ENCODE measurements at places on chromosomes 13 and 19.
A peak's percentile ranks its signal among the peaks of the same experiment; 100 is the strongest.

GRCh38 chr19:29858000-29858596 lies 46.3 kb downstream of the CCNE1 start:
- DNase-seq: peak; percentile 68

GRCh38 chr13:30142486-30143211 lies 164.7 kb downstream of the KATNAL1 start:
- DNase-seq: no peak

DNA sequence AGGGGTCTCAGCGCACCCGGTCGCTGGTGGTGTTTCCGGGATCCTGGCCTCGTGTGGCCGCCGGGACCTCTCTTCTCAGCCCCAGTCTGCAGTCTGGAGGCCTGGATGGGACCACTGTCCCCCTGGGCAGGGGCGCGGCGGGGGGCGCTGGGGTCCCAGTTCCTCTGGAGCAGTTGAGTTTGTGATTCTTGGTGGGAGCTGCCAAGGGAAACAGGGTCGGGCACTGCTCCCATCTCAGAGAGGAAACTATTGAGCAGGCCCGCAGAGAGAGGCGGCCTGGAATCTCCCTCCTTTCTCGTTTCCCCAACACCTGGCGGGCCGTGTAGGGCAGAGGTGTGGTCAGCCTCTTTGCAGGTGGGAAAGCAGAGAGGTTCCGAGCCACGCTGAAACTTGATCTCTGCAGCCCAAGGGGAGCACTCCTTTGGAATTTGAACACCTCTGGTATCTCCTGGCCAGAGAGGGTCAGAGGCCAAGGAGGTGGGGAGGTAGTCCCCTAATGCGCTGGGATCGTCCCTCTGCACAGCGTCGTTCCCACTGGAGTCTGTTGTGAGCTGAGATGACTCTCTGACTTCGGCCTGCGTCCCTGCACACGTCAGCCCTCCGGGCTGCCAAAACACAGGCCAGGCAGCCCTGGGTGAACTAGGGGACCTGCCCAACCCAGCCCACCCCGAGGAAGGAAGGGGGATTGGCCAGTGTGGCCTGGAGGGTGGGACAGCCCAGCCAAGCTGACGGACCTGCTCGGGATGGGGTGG lies 741 bp downstream of the PLEKHF1 start:
- DNase-seq: no peak

DNA sequence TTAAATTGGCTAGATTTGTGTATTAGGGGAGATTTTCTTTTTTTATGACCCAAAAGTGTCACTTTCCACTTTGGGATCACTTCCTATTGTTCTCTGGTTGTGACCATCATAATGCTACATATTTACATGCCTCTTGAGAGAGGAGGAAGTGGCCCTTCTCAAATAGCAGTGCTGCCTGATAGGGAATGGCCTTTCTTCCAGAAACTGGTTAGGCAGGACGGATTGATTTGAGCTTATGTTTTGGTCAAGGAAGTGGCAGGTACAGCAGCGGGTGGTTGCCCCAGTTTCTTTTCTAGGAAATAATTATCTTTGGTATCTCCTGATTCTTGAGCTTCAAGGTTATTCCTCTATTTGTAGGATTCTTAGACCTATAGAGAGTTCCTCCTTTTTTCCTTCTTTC lies 21.9 kb upstream of the WTIP start:
- no peak for DNase-seq

DNA sequence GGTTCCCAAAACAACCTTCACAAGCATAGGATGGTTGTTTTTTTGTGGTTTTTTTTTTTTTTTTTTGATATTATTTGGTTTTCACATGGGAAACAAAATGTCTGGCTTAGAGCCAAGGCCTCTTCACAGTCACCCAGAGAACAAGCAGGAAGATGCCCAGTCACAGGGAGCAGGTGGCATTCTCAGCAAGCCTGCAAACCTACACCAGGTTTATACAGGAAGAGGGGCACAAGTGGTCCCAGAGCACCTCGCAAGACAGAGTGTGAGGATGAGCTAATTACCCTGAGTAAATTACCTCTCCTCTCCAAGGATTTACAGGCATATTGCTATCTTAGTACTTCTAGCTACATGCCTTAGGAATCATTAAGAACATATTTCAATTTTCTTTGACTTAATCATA lies 1375.6 kb downstream of the EFNB2 start:
- no peak for DNase-seq

DNA sequence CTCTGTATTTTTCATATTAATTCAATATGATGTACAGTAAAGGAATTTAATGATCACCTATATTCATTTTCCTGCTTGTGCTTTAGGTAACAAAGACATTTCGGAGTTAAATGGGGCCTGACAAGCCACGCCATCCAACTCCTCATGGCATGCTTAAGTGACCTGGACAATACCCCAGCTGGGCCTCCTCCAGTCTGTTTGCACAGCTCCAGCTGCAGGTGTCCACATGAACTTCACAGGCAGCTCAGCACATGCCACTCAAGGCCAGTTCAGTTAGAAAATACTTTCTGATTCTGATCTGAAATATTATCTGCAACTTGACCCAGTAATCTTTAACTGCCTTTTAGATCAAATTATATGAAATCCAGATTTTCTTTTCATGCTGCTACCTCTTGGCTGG lies 89.6 kb upstream of the SLC15A1 start:
- DNase-seq: no peak

DNA sequence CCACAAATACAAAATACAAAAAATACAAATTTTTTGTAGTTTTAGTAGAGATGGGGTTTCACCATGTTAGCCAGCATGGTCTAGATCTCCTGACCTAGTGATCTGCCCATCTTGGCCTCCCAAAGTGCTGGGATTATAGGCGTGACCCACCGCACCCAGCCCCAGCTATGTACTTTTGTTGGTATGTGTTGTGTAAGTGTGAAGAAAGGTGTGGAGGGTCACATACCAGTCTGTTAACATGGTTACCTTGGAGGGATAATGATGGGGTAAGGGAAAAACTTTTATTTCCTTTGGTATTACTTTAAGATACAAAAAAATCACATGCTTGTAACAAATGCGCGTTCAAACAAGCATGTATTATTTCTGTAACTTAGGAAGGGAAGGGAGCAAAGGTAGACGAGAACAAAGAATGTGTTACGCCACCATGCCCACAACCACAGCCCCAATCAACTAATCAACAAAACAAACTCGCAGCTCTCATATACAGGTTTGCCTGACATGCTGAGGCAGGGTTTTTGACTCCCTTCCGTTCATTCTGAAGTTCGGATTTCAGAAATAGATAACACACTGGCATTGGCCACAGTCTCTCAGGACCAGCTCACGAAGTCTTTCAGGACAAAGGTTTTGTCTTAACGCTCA lies 13.5 kb upstream of the VWA8 start:
- DNase-seq: no peak

DNA sequence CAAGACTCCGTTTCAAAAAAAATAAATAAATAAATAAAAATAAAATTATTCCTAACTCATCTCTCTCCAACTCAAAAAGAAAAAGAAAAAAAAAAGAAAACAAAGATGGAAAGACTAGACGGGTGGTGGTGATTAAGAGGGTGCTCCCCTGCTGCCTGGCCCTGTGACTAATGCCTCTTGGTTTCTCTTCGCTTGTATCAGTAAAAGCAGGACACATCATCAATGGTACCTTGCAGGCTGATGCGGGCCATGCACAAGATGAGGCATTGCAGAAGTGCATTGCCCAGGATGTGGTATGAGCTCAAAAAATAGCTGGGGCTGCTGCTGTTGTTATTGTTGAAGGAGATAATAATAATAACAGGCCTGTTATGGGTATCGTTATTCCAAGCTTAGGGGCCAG lies 14.6 kb downstream of the ACER1 start:
- no peak for DNase-seq

GRCh38 chr13:41162151-41162550 lies 29.5 kb upstream of the KBTBD6 start:
- DNase-seq: no peak

GRCh38 chr19:38932425-38933179 lies 1.9 kb downstream of the MRPS12 start:
- DNase-seq: no peak

DNA sequence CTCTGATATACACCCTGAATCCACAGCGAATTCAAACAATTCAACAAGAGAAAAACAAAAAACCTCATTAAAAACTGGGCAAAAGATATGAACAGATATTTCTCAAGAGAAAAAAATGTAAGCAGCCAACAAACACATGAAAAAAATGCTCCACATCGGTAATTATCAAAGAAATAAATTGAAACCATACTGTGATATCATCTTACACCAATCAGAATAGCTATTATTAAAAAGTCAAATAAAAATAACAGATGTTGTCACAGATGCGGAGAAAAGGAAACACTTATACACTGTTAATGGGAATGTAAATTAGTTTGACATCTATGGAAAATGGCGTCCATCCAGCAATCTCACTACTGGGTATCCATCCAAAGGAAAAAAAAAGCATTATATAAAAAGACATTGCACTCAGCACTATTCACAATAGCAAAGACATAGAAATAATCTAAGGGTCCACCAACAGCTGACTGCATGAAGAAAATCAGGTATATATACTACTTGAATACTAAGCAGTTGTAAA lies 1495.0 kb upstream of the PCDH20 start:
- DNase-seq: no peak

DNA sequence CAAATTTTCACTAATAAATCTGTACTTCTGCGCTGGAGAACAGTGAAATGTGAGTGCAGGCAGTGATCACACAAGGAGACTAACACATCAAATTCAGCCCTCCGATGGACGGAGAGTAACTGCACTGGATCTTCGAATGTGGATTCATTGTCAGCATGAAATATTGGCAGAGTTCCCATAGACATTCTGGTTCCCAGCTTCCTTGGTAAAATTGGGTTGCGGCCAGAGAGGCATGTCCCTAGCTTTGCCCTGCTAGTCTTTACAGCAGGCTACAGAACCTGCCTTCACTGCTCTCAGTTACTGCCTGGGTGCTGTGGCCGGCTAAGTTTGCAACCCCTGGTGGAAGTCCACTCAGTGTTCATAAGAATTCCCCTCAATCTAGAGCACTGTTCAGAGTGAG lies 32.3 kb upstream of the UQCRFS1 start:
- no peak for DNase-seq

- DNase-seq: no peak
Observed at GRCh38 chr19:670609-671075, 5.5 kb upstream of the FSTL3 start.

DNA sequence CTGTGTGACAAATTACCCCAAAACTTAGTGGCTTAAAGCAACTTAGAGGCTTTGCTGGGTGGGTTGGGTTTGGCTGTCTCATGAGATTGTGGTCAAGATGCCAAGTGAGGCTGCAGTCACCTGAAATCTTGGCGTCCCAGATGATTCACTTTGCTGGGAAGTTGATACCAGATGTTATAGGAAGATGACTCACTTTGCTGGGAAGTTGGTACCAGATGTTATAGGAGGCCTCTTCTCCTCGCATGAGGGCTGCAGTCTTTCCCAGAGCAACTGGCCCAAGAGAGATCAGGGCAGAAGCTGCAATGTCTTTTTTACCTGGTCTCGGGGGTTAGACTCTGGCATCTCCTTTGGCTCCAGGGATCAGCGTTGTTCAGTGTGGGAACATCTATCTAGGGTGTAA lies 16.8 kb downstream of the TEX29 start:
- peak; percentile 29 for DNase-seq

DNA sequence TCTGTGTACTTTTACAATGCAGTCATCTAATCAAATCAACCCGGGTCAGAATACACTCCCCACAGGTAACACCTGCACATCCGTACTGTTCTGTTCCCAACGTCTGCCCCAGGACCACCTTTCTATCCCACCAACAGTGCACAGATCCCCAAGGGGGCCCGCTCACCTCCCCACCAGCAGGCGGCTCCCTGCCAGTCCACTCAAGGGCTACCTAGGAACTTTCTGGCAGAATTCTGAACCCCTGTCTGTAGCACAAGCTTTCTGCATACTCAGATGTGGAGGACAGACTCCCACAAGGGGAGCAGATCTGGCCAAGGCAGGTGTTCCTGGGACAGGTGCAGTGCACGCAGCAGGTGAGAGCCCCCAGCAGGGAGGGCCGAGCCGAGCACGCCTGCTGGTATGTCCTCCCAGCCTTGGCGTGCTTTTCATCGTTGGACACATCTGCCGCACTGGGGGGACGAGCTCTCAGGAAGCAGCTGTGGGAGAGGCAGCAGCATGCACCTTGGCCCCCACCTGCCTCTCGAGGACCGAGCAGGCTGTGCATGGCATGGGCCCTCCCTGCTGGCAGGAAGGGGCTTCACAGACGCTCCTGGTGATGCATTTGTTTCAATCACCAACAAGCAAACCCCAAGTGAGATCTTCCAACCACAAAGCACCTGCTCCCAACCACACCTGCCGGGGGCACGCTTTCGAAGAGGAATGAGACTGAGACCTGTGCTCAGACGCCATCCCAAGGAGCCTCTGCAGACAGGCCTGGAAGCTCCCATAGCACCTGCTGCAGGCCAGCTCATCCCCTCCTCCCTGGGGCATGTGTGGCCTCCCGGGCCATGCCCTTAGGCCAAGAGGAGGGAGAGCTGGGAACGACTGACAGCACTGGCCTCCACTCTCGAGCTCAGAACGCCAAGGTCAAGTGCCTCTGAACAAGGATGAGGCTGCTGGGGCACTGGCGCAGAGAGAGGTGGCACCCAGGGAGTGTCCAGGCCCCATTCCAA lies 35.9 kb downstream of the RAB20 start:
- no peak for DNase-seq

DNA sequence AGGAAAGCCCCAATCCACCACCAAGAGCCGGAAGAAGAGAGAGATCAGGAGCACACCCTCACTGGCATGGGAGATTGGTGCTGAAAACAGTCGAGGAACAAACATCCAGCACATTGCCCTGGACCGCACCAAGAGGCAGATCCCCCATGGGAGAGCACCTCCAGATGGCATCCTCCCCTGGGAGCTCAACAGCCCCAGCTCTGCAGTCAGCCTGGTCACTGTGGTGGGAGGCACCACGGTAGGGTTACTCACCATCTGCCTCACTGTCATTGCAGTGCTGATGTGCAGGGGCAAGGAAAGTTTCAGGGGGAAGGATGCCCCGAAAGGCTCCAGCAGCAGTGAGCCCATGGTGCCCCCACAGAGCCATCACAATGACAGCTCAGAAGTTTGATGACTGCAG lies 110.2 kb downstream of the STOML3 start:
- DNase-seq: no peak

GRCh38 chr19:18266771-18267686 lies 7.2 kb downstream of the IQCN start:
- no peak for DNase-seq

DNA sequence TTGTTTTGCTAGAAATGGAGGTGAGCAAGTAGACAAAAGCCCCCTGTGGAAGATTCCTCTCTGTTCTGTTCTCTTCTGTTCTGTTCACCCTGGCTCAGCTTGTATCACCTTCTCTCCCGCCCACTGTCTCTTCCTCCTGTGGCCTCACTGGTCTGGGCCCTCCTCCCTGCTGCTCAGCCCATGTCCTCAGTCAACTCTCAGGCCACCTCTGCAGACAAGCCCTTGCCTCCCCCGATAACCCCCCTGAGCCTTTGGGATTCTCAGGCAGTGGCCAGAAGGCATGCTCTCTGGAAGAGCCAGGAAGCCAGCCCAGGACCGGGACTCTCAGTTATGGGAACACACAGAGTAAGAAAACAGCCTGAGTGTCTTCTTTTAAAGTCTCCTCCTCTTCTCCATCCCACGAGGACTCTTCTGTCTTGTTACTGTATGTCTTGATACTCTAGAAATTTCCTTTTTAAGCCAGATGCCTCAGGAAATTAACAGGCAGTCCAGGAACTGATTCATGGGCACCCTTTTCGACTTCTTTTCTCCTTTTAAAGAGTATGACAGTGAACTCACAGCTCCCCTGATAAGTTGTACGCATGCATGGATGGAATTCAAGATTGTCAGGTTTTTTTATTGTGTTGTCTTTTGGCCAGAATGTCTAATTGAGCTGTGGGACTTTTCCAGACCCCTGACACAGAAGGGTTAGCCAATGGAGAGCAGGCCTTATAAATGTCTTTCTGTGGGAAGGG lies 33.7 kb downstream of the SHISA2 start:
- DNase-seq: no peak

- DNase-seq: no peak
Observed at GRCh38 chr13:45728759-45729158, 26.6 kb downstream of the CBY2 start.

All from activated CD8-positive, alpha-beta memory T cell treated with anti-CD3 and anti-CD28 coated beads, Interleukin-2, amount 50 U/mL, for 48 hours (primary cell).